ENCODE measurements at places on chromosomes 11 and 22.
A peak's percentile ranks its signal among the peaks of the same experiment; 100 is the strongest.

- no peak for DNase-seq
Measured at GRCh38 chr11:121887976-121888557, 227.9 kb downstream of the BLID start.

DNA sequence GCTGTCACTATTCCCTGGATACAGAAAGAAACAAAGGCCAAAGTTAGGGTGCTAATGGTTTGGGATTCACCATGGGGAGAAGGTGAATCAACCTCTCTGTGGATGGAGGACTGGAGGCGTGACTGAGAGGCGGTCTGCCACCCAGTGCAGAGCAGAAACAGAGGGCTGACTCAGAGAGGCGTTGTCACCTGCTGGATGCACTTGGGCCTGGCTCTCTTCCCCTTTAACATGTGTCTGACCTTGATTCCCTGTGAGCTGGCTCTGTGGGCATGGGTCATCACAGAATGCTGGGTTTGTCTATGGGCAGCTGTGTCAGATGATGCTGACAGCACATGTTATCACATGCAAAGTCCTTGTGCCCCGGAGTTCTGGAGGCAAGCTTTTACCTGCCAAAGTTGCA lies 75.9 kb downstream of the LDLRAD3 start:
- no peak for DNase-seq

DNA sequence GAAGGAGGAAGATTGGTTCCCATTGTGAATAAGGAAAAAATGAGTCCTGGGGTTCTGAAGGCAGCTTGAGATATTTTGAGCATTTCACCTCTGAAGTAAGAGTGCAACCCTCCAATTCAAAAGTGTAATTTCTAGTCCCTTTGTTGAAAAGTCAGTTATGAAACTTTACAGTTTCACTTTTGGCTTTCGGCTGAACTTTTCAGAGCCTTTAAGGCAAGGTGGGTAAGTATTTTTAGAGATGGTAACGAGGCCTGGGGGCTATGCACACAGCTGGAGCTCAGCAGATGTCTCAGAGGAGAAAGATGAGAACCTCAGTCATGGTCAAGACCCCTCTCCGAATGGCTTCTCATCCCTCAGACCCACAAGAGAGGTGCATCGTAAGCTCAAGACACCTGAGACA lies 267.6 kb downstream of the KIRREL3 start:
- no peak for DNase-seq

- DNase-seq: no peak
Measured at GRCh38 chr11:118913411-118914125, 12.2 kb downstream of the BCL9L start.

- peak; percentile 73 for DNase-seq
Measured at GRCh38 chr22:20979243-20979809, 2.8 kb upstream of the LZTR1 start.

GRCh38 chr11:119856681-119857485 lies 127.9 kb upstream of the NECTIN1 start:
- DNase-seq: no peak

DNA sequence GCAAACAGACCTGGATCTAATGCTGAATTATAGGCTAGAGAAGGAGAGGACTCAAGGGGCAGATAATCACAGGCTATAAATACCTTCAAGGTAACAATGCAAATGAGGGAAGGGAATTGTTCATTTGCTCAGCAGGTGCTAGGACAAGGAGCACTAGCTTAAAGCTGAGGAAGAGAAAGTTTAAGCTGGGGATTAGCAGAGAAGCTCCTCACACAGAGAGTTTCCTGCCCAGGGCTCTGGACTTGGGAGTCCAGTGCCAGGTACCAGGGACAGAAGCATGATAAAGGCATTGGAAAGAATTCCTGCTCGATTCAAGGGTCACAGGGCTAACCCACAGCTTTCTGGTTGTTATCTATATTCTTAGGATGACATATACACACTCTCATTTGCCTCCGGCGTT lies 509.9 kb downstream of the NTM start:
- no peak for DNase-seq

- peak; percentile 16 for DNase-seq
Measured at GRCh38 chr11:3747704-3748103, 49.6 kb downstream of the NUP98 start.

- peak; percentile 95 for DNase-seq
Measured at GRCh38 chr11:83292709-83293456, 6.7 kb upstream of the CCDC90B start.

DNA sequence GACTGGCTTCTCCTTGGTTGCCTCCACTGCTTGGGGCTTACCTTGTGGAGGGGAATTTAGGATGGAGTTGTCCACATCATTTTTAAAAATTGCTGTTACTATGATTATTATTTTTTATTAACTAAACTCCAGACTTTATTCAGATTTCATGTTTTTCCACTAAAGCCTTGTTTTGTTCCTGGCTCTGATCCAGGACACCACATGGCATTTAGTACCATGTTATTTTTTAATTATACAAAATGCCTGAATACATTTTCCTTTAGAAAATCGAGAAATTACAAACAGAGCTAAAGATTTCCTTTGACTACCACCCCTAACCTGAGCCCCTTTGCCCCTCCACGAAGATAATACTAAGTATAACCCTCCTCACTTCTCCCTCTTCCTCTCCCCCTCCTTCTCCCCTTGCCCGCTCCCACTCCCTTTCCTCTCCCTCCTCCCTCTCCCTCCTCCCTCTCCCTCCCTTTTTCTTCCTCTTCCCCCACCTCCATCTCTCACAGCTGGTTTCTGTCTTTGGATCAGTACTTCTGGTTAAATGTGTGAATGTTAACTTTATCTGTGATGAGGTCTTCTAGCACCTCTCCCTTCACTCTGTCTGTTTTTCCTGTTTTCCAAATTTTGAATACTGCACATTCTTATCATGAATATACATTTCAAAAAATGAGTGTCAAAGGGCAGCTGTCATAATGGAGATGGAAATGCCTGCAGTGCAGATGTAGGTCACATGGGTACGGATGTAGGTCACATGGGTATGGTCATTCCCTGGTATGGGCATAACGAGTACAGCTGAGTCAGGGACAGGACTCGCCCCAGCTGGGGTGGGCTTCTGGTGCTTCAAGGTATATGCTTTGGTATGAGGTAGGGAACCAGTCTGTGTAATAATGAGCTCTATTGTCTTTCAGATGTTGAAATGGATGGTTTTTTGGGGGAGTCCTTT lies 54.4 kb upstream of the OR4B1 start:
- DNase-seq: no peak

GRCh38 chr11:120667281-120667680 lies 155.7 kb downstream of the GRIK4 start:
- DNase-seq: peak; percentile 31

DNA sequence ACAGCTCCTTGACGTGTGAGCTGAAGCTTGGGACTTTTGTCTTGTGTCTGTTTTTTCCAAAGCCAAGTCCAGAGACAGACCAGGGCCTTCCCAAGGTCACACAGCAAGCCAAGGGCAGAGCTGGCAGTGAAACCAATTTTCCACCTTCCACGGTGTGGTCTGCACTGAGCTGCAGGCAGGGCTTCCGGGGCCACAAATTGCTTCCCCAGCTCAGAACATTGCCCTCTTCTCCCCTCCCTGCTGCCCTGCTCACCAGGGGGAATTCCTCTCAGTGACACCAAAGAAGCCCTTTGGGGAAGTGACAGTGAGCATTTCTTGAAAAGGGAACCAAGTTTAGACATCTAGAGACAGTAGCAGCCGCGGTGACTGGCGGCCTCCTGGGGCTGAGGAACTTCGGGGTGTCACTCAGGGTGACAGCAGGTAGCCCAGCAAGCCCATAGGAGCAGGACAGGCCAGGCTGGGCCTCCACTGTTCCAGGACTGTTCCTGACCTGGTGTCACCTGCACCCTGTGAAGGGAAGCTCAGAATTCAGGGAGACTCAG lies 9.2 kb downstream of the FXYD2 start:
- DNase-seq: no peak

DNA sequence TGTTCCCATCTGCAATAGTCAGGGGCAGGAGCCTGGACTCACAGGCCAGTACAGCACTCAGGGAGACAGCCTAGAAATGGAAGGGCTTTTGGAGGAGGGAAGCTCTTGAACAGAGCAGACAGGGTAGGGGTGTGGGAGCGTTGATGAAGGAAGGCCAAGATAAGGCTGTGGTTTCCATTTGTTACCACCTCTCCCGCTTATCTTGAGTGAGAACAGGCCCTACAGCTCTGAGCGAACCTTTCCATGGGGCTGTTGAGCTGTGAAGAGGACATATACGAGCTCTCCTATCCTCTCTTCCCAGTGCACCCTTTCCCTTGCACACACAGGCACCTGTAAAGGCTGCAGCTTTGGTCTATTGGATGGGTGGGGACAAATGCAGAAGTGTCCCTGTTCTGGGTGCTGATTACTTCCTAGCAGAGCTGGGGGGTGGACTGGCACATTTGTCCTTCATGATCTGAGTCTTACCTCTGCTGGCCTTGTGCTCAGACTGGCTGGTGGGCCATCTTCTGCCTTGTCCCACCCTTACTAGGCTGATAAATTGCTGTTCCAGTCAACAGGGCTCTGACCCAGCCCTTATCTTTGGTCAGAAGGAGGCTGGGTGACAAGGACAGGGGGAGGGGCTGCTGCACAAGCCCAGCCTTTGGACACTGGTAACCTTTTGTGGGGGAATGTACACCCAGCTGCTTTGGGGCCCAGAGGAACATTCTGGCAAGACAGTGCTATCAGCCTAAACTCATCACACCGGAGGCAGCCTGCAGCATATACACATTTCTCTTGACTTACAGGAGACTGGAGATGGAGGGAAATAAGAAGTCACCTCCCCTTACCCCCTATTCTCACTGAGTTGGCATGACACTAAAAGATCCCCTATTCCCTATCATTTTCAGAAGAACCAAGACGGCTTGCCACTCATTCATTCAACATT lies 80.1 kb upstream of the NNMT start:
- no peak for DNase-seq

GRCh38 chr22:44143105-44143474 lies 37.6 kb upstream of the PARVG start:
- no peak for DNase-seq

DNA sequence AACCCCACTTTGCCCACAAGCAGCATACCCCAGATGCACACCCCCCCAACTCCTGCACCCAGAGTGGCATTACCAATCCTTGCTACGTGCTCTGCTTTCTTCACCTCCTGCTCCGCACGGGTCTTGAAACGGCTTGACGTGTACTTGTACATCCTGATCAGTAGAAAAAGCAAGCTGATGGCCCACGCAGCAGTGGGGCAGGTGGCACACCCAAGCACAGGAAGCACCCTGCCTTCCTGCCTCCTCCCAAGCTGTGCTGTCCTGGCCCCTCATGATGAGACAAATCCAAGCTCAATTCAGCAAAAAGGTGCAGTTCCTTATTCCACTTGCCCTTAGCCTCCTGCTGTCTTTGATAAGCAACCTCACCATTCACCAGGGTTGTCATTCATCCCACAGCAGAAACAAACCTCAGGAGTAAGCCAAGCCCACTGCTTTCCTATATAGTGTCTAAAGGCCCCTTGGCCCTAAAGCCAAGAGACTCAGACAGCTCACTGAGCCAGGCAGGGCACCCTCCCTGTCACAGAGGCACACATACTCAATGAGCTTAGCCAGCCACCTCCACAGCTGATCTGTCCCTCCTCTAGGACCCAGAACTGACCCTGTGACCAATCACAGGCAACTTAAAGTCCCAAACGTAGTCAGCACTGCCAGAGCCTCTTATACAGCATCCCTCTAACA lies 27.8 kb downstream of the MORC2 start:
- DNase-seq: no peak

- DNase-seq: no peak
Measured at GRCh38 chr11:99682171-99682570, 661.4 kb downstream of the CNTN5 start.

DNA sequence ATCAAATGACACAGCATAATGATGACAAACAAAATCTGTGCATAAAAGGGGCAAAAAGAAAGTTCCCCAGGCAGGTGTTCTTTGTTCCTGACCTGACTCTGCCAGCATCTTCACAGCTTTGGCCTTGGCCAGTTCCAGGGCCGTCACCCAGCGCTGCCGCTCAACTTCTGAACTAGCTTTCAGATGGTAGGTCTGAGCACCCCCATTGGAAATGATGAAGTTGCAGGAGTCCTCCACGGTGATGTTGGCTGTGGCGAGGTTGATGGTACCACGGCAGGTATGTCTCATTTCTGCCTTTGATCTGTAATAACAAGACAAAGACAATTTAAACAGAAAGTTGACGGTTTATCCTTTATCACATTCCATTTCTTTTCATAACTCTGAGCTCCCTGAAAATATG lies 5.3 kb downstream of the OSBP start:
- no peak for DNase-seq

DNA sequence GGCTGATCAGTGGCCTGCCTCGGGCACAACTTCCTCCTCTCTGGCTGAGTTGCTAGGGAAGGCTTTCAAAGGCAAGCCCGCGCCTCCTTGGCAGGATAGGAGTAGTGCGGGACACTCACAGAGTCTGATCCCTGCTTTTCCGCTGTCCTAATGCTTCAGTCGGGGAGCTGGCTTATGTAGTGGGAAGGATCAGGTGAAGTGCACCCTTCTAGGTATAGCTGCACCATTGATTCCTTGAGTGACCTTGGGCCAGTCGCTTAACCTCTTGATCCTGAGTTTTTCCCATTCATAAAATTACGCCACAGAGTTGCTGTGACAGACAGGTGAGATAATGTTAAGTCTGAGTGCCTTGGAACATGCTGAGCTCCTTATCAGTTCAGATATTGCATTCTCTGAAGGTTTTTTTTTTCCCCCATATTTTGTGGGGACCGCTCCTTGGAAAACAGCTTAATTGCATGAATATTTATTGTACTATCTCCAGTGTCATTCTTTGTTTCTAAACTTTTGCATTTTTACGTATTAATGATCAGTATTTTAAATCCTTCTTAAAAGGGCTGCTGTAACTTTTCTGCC lies 961 bp downstream of the IPO7 start:
- no peak for DNase-seq

GRCh38 chr22:35150183-35151107 lies 84.5 kb downstream of the ISX start:
- DNase-seq: peak; percentile 61
